Progenitor cell of endocrine pancreas (in vitro differentiated cells): ENCODE measurements at places on chromosomes 6 and 20.
A peak's percentile ranks its signal among the peaks of the same experiment; 100 is the strongest.

DNA sequence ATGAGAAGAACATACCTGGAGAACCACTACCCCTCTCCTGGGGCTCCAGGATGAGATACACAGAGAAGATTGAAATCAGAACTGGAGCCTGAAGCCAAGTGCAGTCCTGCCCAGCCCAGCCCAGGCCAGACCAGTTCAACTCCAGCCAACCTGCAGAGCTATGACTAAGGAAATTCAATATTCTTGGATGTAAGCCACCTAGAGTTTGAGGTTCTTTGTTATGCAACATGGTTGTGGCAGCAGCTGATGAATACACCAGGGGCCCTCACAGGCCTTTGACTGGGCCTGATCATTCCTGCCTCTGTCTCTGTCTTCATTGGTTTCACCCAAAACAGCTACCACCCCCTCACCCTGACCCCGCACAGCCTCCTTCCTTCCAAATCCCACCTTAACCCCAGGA, 167.8 kb downstream of the LRFN2 start:
- DNase-seq: no peak

DNA sequence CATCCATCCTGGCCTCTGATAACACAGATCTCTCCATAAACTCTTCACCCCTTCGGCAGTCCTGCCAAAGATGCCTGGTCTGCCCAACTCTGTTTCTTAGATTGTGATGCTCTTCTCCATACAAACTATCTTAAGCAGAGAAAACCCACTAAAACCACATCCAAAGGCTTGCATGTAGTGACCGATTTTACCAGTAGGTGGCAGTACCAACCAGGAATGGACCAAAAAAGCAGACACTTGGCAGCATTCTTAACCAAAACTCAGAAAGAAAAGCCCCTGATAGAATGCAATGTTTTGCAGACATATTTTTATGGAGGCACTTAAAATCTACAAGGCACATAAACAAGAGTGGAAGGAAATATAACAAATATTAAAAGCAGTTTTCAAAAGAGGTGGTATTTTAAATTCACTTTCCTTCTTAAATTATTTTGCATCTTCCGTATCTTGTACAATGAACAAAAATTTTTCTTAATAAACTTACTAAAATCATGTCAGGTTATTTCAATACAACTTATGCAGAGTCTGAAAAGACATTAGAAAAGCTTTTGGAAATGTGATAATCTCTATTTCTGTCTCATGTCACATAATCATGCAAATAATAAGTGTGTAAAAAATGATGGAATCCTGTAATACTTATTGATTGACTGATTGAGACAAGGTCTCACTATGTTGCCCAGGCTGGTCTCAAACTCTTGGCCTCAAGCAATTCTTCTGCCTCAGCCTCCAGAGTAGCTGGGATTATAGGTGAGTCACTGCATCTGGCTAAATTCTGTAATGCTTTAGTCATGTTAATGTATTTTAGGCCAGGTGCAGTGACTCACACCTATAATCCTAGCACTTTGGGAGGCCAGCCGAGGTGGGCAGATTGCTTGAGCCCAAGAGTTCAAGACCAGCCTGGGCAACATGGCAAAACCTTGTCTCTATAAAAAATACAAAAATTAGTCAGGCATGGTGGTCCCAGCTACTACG, 29.4 kb downstream of the LRP11 start:
- DNase-seq: peak; percentile 53

GRCh38 chr6:73388433-73388799, 6.2 kb upstream of the DDX43 start:
- DNase-seq: no peak

DNA sequence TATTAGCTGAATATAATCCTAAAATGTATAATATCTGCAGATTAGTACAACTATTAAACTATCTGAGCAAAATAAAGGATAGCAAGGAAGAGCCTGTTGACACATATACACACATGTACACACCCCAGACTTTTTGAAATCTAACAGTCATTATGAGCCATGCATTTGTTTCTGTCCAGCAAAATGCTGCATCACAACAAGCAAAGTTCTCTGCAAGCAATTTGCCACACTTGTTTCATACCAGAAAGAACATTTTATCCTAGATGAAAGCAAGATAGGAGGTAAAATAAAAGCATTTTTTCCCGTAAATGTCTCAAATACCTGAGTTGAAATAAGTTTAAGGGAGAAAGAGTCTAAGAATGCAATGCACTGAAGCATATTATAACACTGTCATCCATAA, 145.2 kb downstream of the COL21A1 start:
- no peak for DNase-seq

GRCh38 chr20:45014671-45015415, 48.5 kb downstream of the STK4 start:
- DNase-seq: no peak

DNA sequence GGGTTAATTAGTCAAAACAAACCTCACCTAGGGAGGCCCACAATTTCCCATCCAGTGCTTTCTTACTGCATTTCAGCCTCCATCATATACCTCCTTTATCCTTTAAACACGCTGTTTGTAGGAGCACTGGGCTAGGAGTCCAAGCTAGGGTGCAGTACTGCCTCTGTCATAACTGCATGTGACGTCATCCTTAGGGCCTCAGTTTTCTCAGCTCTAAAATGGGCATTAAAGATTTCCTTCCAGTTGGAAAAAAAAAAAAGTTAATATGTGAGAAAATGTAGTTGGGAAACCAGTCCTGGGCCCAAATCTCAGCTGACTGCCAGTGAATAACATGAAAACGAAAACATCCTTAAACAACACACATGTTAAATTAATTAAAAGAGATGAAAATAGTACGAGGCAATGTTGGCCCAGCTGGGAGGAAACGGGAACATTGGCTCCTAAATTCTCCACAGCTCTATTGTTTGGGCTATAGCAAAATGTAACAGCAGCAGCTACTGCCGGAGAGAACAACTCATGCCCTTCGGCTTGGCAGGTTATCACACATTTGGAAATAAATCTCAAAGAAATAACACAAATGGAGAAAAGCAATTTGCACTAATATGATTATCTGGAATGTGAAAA, 79.9 kb upstream of the CCDC167 start:
- DNase-seq: no peak

- no peak for DNase-seq
Observed at GRCh38 chr6:4017834-4018170, 61.1 kb downstream of the FAM217A start.

GRCh38 chr20:21971436-21971835, 266.0 kb downstream of the PAX1 start:
- no peak for DNase-seq

DNA sequence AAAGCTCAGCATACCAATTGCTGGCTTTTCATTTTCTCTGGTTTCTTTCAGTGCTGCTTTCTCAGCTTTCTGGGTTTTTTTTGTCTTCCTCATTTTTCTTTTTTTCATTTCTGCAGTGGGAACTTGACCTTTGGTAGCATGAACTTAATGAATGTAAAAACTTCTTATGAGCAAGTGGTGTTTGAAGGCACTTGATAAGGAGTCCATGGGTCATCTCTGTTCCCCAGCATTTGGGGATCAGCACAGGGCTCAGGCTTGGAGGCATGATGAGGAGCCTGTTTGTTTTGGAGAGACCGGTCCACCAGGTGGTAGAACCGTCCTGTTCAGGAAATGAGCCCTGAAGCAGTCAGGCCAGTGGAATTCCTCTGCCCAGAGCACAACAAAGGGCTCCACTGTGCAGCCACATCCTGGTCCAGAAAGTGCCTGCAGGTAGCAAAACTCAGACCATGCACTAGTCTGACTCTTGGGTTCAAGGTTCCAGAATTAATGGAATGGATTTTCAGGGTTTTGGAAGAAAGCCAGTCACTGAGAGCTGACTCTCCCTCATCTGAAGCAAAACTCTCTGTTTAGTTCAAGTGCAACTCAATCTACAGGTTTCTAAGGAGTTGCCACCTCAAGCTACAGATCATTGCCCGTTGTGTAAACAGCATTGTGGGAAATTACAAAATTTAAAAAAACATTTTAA, 52.3 kb upstream of the ADGRF1 start:
- no peak for DNase-seq

GRCh38 chr6:4973982-4974745, 29.7 kb downstream of the RPP40 start:
- DNase-seq: no peak

- DNase-seq: no peak
Observed at GRCh38 chr6:30820193-30820592, 64.1 kb upstream of the DDR1 start.

DNA sequence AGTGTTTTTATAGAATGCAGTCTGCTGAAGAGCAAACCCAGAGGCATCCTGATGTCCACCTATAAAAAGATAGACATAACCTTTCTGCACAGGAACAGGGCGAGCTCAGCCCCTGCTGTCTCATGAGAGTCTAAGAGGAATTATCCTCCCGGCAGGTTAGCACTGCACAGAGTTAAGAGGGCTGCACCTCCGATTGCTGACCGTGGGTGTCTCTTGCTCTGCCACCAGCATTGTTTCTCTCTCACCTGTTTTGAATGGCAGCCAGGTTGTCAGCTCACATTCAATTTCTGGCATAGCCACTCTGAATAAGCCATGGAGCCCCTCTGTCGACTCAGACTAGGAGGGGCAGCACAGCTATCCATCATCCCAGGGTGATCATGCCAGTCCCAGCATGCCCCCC, 211.2 kb downstream of the PHACTR1 start:
- DNase-seq: no peak

GRCh38 chr20:18057994-18058349, 256 bp upstream of the OVOL2 start:
- no peak for DNase-seq

- DNase-seq: no peak
Observed at GRCh38 chr20:41669708-41670263, 51.6 kb upstream of the CHD6 start.

DNA sequence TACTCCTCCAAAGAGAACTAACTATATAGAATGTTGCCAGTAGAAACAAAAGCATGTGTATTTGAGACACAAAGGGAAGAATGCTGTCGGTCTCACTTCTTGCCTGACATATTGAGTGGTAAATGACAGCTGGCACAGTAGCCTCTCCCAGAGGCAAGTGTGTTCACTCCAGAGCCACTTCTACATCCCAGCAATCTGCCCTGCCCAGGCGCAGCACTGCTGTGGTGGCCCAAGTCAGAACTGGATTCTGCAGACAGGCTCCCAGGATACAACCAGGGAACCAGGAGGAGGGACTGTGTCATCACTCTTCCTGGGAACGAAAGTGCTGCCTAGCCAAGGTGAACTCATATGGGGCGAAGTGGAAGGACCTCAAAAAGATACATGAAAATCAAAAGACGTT, 103.2 kb upstream of the ARMC2 start:
- no peak for DNase-seq

DNA sequence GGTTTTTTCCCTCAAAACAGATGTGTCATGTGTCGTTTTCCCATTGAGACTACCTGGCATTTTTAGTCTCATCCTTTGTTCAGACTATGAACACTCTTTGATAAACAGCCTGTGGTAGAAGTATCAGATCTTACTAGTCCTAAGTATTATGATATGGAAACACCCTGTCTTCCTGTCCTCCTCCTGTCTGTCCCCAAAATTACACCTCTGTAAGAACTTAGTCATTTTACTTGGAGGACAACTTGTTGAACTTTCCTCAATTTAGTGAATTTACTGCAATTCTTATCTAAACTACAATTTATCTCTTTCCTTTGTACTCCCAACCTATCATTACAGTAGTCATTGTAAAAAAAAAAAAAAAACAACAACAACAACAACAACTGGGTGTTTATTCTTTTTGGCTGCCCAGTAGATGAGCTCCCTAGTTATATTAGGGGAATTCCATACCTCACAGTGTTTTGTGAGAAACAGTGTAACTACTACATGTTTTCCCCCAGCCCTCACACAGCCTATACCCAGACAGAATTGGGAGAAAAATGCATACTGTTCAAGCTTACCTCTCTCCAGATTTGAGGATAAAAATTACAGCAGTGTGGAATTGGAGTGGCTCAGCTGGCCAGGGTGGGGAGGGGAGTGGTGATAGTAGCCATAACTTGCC, 18.5 kb upstream of the ERVFRD-1 start:
- DNase-seq: no peak

DNA sequence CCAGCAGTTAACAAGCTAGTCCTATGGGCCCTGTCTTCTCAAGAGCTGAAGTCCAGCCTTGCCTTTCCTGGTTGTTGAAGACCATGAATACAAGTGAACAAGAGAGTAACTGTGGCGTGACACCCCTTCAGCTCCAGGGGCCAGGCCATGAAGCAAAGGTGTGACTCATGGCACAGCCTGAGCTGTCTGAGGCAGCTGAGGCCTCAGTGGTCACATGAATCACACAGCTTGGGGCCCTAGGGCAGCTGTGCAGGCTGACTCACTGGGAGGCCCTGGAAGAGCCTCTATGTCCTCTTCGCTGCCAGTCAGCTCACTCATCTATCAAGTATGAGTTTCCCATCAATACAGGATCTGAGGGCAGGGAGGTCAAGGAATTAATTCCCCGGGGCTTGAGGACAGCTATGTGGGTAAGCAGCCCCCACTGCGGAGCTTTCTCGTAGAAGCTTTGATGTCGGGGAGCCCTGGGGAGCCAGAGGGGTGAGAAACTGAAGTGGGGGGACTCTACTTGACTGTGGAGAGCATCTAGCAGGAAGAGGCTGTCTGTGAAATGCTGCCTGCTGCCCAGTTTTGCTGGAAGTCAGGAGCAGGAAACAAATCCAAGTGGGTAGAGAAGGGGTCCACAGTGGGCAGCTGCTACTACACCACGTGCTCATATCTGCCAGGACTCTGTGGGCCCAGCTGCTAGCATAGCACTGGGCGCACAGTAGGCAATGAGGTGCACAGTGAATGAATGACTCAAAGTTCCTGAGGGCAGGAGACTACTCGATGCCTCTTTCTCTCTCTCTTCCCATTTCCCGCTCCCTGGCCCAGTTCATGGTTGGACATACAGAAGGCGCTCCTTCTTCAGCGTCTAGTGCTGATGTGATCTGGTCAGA, 13.7 kb upstream of the FAM83C start:
- DNase-seq: no peak

- DNase-seq: no peak
Observed at GRCh38 chr6:131657630-131658111, 20.6 kb downstream of the ENPP3 start.

DNA sequence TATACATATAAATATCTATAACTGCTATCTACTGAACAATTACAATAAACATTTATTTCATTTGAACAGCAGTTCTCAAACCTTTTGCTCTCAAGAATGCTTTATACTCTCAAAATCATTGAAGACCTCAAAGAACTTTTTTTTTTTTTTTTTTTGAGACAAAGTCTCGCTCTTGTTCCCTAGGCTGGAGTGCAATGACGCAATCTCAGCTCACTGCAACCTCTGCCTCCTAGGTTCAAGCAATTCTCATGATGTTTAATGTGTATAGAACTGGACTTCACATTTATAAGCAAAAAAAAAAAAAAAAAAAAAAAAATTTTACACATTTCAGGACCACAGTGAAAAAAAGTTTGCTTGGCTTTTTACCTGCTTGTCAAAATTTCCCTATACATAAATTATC, 11.7 kb downstream of the UBE2V1 start:
- DNase-seq: no peak

DNA sequence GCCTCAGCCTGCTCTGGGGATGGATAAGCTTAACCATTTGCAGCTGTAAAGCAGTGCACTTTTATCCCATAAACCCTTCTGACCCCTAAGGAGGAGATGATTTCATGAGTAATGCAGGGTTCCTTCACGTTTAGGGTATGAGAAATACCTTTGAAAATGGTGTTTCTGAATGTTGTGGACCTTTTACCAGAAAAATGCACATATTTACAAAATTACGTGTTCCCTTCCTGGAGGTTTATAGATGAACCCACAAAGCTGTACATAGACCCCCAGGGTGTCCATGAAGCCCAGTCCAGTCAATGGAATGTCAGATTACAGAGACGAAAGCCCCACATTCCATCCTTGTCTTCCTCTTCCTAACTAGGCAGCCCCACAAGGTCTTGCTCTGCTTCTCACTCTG, 78.6 kb upstream of the INSM1 start:
- DNase-seq: no peak
